ENCODE measurements at places on chromosomes 12 and 14.

DNA sequence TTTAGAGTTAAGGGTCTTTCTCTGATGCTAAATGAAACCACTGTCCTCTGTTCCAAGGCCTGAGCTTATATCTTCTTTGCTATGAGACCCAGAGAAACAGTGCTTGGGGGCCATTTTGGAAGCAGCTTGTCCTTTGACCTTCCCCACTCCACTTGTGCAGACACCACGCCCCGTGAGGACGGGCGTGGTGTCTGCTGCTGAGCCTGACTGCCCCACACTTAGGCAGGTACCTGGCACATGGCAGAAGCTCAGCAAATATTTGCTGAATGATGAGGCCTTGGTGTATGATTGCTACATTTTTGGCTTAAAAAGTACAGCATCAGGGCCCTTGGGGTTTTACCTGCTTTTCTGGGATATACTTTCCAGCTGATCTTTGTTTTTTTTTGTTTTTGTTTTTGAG lies 69.9 kb downstream of the RASSF3 start:
- no peaks in the 10 kb centered on the region for H3K36me3 ChIP-seq
- H3K4me1 ChIP-seq: peaks cover 27% of the 10 kb centered on the region
- H3K27me3 ChIP-seq: no peaks in the 10 kb centered on the region
- no peak overlapping the region for H3K4me3 ChIP-seq

- H3K4me3 ChIP-seq: no peak overlapping the region
- no peaks in the 10 kb centered on the region for H3K36me3 ChIP-seq
- peak overlapping the region; percentile 55 for H3K27ac ChIP-seq
- H3K4me1 ChIP-seq: peaks cover 12% of the 10 kb centered on the region
- no peaks in the 10 kb centered on the region for H3K27me3 ChIP-seq
- peak; percentile 16 for DNase-seq
These were observed 3.6 kb upstream of the IGFBP6 start for GRCh38 chr12:53093777-53094393.

DNA sequence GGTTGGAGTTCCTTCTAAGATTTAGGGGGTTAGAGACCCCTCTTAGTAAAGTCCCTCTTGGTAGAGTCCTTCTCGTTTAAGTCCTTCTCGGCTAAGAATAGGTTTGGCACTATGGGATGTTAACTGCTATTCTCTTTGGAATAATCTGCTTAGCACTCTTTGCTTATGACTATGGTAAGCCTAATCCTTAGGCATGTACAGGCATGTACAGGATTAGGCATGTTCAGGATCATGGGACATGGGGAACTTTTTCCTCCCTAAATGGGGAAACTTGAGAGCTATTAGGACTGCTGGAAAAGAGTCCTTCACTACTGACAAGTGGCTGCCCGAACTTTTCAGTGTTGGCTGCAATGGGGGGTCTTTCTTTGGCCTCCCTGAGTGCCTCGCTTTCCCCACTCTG lies 193.3 kb downstream of the TMEM117 start:
- DNase-seq: no peak
- H3K4me1 ChIP-seq: no peaks in the 10 kb centered on the region
- no peak overlapping the region for H3K4me3 ChIP-seq

DNA sequence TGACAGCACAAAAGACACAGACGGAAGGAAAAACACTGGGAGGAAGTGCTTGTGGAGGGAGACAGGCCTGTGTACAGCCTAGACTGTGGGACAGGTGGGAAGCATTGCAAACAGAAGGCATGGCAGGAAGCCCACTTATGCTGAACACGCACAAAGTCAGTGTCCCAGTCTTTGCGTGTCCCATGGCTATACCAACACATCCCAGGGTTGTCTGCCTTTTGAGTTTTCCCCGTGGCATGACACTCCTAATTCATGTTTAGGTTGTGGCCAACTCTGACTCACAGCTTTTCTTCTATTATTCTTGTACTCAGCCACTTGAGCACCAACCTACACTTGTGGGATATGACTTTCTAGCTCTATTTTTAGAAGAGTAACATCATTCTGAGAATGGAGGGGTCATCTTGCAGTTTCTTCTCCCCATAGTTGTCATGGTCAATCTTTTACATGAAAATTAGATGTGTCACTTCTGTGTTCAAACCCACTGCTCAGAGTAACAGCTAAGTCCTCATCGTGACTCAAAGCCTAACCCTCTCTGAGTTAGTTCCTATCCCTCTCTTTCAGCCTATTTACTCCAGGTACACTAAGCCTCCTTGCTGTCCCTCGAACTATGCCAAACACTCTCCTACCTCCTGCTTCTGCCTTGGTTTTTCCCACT lies 27.5 kb upstream of the JPH4 start:
- no peak overlapping the region for H3K4me3 ChIP-seq
- H3K4me1 ChIP-seq: no peaks in the 10 kb centered on the region
- H3K27me3 ChIP-seq: no peaks in the 10 kb centered on the region
- no peaks in the 10 kb centered on the region for H3K36me3 ChIP-seq
- no peak for DNase-seq
- H3K27ac ChIP-seq: no peak overlapping the region

Measured in colonic mucosa (tissue), 4 donors.